ENCODE measurements at places on chromosomes 3 and 15.

GRCh38 chr3:14988988-14989394 is 41.6 kb downstream of the NR2C2 start:
- peak; percentile 28 for DNase-seq

- DNase-seq = no peak
Observed at GRCh38 chr3:61173676-61174075, 77.6 kb downstream of the FHIT start.

- no peak for DNase-seq
Observed at GRCh38 chr15:25545017-25545416, 106.2 kb upstream of the UBE3A start.

GRCh38 chr3:84825817-84826216 is 133.0 kb upstream of the CADM2 start:
- no peak for DNase-seq

DNA sequence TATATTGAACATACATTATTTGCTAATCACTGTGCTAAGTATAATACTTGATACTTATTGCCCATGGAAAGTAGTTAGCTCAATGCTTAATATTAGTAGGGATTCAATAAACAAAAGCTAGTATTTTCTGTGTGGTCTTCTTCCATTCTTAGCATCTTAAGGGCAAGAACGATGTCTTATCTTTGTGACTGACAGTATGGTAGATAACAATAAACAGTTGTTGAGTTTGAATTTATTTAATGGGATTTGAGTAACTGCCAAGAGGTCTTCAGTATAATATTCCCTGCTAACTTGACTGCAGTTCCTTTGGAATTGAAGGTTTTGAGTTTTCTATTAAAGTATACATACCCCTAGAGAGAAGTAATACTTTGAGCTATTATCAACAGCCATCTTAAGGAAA is 70.1 kb downstream of the ZNF609 start:
- DNase-seq = no peak

DNA sequence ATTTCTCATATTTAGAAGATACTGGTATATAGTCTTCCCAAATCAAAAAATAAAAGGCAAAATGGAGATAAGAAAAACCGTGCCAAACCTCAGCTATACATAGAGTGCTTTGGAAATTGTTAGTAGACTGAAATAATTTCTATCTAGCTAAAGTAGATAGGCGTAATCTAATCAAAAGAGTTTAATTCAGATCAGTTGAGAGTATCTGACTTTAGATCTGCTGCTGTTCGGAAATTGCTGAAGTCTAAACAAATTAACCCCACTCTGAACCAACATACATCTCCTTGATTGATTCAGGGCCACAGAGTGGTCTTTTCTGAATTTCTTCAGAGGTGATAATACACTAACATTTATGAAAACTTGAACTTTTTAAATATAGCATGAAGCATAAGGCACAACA is 40.1 kb downstream of the MAP3K13 start:
- no peak for DNase-seq

DNA sequence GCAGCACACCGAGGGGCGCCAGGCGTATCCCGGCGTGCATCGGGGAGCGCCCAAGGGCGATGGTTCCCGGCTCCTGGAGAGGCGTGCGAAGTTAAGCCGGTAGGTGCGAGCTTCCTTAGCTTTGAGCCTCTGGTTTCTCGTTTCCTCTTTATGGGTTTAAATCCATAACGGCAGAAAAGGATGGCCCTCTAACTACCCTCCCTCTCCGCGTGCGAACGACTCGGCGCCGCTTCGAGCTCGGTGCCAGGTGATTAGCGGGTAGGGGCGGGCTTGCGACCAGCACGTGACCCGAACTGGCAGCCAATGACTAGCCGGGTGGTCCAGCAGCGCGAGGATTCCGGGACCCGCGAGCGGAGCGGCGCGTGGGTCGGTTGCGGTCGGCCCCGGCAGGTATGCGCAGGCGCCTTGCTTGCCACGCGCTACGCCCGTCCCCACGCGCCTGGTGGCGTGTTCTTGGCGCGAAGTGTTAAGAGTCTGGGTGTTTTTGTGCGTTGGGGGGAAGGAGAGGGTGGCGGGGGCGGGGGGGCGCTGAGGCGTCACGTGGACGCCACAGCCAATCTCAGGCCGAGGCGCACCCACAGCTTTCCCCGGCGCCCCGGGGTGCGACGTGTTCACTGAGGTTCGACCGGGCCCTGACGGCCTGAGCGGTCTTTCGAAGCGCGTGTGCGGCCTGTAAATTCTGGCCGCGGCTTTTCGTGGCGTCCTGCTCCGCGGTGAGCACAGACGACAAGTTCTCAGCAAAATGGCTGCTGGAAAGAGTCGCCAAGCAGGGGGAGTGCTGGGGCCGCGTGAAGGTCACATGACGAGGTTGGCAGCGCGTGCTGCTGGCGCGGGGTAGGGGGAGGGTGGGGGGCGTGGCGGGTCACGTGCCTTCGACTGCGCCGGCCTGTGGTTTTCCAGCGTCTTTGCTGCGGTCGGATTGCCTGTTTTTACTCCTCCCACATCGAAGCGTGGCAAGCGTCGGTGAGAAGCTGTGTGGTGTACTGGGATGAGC is 38.7 kb upstream of the MGA start:
- DNase-seq = peak; percentile 82

DNA sequence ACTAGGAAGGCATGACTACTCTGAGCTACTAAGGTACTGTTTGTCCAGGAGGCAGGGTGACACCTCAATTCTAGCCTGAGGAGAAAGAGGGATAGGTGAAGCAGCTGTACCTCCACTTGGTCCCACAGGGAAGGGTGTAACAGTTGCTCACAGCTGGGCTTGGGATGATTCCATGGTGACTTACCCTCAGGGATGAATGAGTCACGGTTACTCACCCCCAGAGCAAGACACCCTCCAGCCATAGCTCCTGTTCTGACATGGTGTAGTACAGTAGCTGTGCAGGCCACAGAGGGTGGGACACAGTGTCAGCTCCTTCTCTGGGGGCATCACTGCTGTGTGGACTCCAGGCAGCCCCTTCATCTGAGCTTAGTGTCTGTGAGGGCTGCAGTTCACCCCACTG is 868.6 kb upstream of the SEMA6D start:
- no peak for DNase-seq

GRCh38 chr3:32794487-32795308 is 23.1 kb upstream of the TRIM71 start:
- no peak for DNase-seq

GRCh38 chr15:51323749-51324148 is 14.6 kb downstream of the CYP19A1 start:
- DNase-seq = no peak
